ENCODE measurements at places on chromosomes 2 and 18. TPM values are rescaled to one million over a fixed set of nuclear protein-coding genes. Genes with fewer than 3 reads are reported as not detected.
A peak's percentile ranks its signal among the peaks of the same experiment; 100 is the strongest.

Gene PROM2
- total RNA-seq = 2.2 TPM

DNA sequence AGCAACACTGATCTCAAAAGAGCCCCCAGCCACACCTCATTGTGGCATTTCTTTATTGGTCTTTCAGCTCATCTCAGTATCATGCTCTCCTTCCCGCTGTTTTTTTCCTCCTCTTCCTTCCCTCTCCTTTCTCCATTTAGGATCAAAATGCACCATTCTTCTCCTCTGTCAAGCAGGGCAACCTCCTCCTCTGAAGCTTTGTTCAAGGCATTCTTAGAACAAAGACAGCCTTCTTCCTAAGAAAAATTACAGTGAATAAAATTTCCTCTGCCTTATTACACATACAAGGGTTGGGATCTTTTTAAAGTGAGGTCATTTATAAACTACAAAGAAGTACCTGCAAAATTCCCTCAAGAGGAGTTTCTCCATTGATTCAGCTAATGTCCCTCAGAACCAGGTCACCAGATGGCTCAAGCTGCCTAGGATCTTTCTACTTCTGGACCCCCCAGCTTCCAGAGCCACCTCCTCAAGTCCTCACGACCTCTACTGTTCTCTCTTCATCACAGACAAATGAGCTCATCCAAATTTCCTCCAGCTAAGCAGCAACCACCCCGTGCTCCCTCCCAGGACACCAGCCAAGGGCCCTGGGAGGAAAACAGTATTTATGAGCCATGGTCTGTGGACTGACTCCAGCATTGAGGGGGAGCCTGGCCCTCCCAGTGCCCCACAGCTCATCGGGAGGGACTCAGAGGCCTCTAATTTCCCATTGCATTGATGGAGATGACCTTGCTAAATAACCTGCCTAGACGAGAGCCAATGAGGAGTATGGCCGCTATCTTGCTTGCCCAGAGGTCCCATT, 18.0 kb downstream of the SFXN5 start:
- H3K36me3 ChIP-seq = peaks cover 26% of the 10 kb centered on the region
- peaks cover 11% of the 10 kb centered on the region for H3K4me1 ChIP-seq
- no peaks in the 10 kb centered on the region for H3K27me3 ChIP-seq
- no peak for DNase-seq
- no peak overlapping the region for H3K4me3 ChIP-seq

DNA sequence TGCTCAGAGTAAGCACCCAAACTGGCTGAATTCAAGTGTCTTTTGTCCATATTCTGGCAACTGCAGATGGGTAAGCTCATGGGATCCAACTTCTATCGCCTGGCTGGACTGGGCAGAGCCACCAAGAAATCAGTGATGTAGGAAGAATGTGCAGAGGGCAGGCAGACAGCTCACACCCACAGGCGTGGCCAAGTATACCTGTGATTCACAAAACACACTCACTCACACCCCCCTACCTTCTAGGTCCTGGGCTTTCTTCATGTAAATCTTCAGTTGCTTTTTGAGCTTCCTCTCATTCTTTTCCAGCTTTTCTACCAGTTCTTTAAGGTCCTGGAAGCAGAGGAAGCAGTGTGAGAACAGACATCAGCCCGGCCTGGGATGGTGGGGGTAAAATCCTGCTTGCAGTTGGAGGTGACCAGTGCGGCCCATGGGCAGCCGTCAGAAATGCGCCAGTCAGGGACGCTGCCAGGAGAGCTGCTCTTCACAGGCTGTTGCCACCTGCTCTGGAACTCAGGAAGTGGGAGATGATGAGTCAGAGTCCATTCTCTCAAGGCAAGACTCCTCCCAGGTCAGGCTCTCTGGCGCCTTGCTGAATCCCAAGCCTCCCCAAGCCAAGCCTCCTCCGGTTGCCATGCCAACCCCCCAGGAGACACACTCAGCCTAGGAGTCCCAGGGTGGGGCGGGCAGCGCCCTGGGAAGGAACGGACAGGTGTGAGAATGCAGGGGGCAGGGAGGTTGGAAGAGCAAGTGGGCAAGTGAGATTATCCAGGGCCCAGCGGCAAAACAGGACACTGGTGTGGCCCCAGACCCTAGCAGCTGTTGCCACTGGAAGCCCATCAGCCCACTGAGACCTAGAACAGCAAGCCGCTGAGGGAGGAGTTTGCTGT, 36.2 kb upstream of the ACAA2 start:
- no peaks in the 10 kb centered on the region for H3K4me1 ChIP-seq
- H3K36me3 ChIP-seq = no peaks in the 10 kb centered on the region
- H3K27me3 ChIP-seq = no peaks in the 10 kb centered on the region
- H3K27ac ChIP-seq = no peak overlapping the region
- DNase-seq = peak; percentile 94

Gene LYPD6
- total RNA-seq = 6.7 TPM

GRCh38 chr2:70357684-70358071, 55.8 kb upstream of the FAM136A start:
- DNase-seq = no peak
- H3K27ac ChIP-seq = no peak overlapping the region
- H3K4me3 ChIP-seq = no peak overlapping the region
- no peaks in the 10 kb centered on the region for H3K4me1 ChIP-seq
- no peaks in the 10 kb centered on the region for H3K36me3 ChIP-seq

Gene ERBB4
- 166 TPM for total RNA-seq

DNA sequence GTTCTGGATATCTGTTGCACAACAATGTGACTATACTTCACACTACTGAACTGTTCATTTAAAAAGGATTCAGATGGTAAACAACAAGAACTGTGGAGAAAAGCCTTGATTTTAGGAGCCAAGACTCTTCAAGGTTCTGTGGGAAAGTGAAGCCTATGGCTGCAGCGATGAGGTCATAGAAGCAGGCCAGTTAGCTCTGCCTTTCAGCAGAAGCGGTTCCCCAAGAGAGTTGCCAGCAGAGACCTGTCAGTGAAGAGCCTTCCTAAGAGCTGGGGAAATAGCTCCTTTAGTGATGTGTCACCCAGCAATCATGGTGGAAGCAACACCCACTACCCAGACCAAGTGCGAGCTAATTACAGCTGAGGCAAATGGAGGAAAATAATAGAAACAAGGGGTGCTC, 346.5 kb upstream of the ETAA1 start:
- no peaks in the 10 kb centered on the region for H3K36me3 ChIP-seq
- no peak overlapping the region for H3K27ac ChIP-seq
- no peak for DNase-seq
- no peaks in the 10 kb centered on the region for H3K4me1 ChIP-seq
- no peak overlapping the region for H3K4me3 ChIP-seq

Gene SOWAHC
- total RNA-seq = 12.0 TPM

- H3K4me3 ChIP-seq = no peak overlapping the region
- no peaks in the 10 kb centered on the region for H3K36me3 ChIP-seq
- no peak overlapping the region for H3K27ac ChIP-seq
- peaks cover 5% of the 10 kb centered on the region for H3K27me3 ChIP-seq
- no peak for DNase-seq
- no peaks in the 10 kb centered on the region for H3K4me1 ChIP-seq
These were observed 209.1 kb upstream of the REV1 start for GRCh38 chr2:99698896-99699295.

Gene DNAJB2
- total RNA-seq = 61.9 TPM

GRCh38 chr18:45569566-45570275, 45.6 kb upstream of the SLC14A2 start:
- H3K36me3 ChIP-seq = no peaks in the 10 kb centered on the region
- peaks cover 4% of the 10 kb centered on the region for H3K4me1 ChIP-seq
- H3K27ac ChIP-seq = no peak overlapping the region
- H3K4me3 ChIP-seq = no peak overlapping the region
- no peak for DNase-seq

Gene SYT4
- total RNA-seq = 0.53 TPM

Gene TWIST2
- total RNA-seq = not detected

- no peak overlapping the region for H3K4me3 ChIP-seq
- H3K27ac ChIP-seq = no peak overlapping the region
- no peak for DNase-seq
- H3K36me3 ChIP-seq = no peaks in the 10 kb centered on the region
- H3K4me1 ChIP-seq = no peaks in the 10 kb centered on the region
These were observed 49.4 kb upstream of the ACTR3 start for GRCh38 chr2:113840518-113840917.

Gene MMADHC
- 108 TPM for total RNA-seq

DNA sequence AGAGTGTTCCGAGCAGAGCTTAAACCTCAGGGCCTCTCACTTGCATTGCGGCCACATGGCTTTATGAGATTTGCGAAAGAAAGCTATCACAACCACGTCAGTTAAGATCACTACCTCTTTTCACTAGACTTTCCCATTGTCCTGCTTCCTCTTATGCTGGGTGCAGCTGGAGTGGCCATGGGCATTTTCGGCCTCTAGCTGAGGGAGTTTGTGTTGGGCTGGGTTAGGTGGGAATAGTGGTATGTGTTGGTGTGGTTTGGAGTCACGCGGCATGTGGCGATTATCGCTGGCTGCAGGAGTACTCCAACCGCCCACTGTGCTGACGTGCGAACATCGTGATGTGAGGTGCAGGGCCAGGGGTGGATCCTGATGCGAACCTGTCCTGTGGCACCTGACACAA, 27.1 kb downstream of the RALB start:
- H3K27me3 ChIP-seq = no peaks in the 10 kb centered on the region
- no peak overlapping the region for H3K27ac ChIP-seq
- no peak for DNase-seq
- peaks cover 27% of the 10 kb centered on the region for H3K36me3 ChIP-seq
- peaks cover 5% of the 10 kb centered on the region for H3K4me1 ChIP-seq

DNA sequence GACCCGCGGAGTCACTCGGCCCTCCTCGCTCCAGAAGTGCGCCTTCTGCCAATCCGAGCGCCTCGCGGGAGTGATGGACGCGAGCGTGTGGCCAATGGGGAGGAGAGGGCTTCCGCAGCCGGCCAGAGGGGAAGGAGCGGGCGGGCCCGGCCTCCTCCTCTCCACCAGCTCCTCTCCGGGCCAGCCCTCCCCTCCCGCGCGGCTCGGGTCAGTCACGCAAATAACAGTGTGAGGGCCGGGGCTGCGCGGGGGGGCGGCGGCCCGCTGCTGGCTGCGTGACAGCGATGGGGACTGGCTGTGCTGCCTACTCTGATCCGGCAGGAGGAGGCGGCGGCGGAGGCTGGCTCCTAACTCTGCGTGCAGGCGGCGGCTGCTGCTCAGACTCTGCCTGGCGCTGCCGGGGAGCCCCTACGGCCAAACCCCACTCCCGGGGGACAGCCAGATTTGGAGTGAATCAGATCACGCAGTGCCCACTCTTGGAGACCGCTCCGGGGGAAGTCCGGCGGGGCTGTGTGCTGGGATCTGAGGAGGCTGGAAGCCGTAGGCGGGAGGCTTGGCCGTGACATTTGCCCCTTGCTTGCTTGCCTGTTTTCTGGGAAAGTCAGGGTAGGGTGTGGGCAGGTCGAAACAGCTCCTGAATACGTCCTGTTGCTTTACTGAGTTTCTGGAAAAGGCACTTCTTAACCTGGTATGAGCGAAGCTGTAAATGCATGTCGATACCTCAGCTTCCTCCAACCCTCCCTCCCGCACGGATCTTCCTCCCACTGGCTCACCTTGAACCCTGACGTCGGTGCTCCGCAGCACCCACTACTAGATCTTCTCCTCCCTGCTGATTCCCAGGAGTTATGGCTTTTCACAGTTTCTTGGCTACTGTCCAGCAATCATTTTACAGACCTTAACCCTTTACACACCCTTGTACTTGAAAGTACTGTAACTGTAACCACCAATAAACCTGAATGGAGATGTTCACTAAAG, 97.9 kb upstream of the SERTAD2 start:
- no peaks in the 10 kb centered on the region for H3K36me3 ChIP-seq
- peak overlapping the region; percentile 94 for H3K4me3 ChIP-seq
- no peaks in the 10 kb centered on the region for H3K27me3 ChIP-seq
- DNase-seq = no peak
- H3K4me1 ChIP-seq = peaks cover 3% of the 10 kb centered on the region

Gene DAPL1
- total RNA-seq = not detected

- no peak overlapping the region for H3K4me3 ChIP-seq
- no peak overlapping the region for H3K27ac ChIP-seq
- H3K27me3 ChIP-seq = no peaks in the 10 kb centered on the region
- H3K4me1 ChIP-seq = no peaks in the 10 kb centered on the region
- no peaks in the 10 kb centered on the region for H3K36me3 ChIP-seq
These were observed 56.3 kb upstream of the SMAD2 start for GRCh38 chr18:47986620-47987387.

GRCh38 chr2:230902180-230902899, 22.7 kb downstream of the GPR55 start:
- H3K27ac ChIP-seq = no peak overlapping the region
- H3K27me3 ChIP-seq = no peaks in the 10 kb centered on the region
- DNase-seq = peak; percentile 87
- no peaks in the 10 kb centered on the region for H3K36me3 ChIP-seq
- no peak overlapping the region for H3K4me3 ChIP-seq

DNA sequence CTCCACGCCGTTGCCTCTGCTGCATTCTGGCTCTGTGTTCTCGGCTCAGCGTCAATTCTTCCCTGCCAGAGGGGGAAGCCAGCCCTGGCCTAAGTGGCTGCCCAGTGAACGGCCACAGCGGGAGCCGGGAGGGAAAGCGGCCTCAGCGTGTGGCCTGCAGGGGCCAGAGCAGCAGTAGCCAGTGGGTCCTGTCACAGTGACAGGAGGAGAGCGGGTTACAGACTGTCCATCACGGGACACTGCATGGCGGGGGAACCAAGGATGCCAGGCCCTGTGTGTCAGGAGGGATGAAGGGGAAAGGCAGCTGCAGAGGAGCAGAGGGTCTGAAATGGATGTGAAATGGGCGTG, 39.7 kb downstream of the PDIA6 start:
- H3K4me1 ChIP-seq = no peaks in the 10 kb centered on the region
- H3K27me3 ChIP-seq = no peaks in the 10 kb centered on the region
- H3K36me3 ChIP-seq = peaks cover 4% of the 10 kb centered on the region

DNA sequence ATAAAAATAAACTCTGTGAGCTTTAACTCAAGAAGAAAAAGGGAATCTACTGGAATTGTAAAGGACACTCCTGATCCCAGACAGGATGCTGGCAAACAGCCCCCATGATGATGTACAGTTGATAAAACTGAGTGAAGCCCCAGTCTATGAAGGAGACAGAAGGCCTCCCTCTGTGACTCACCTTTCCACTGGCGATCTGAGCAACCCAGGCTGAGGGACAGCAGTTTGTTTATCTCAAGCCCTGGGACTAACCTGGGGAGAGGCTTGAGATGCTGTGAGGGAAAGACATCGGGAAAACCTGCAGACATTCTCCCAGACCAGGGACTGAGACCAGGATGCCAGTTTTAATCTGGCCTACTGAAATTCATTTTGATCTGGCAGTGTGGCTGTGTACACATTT, 104.5 kb upstream of the CDH2 start:
- no peaks in the 10 kb centered on the region for H3K27me3 ChIP-seq
- H3K36me3 ChIP-seq = no peaks in the 10 kb centered on the region
- H3K4me1 ChIP-seq = peaks cover 8% of the 10 kb centered on the region
- no peak overlapping the region for H3K4me3 ChIP-seq

Gene MFSD6
- 1.1 TPM for total RNA-seq

Gene ATP5MC3
- total RNA-seq = 296 TPM

GRCh38 chr2:157784823-157785175, 91.3 kb downstream of the ACVR1 start:
- peaks cover 4% of the 10 kb centered on the region for H3K36me3 ChIP-seq
- no peak overlapping the region for H3K27ac ChIP-seq
- peaks cover 49% of the 10 kb centered on the region for H3K4me1 ChIP-seq
- no peaks in the 10 kb centered on the region for H3K27me3 ChIP-seq
- H3K4me3 ChIP-seq = no peak overlapping the region

Gene CPLX4
- total RNA-seq = not detected
